ENCODE measurements at places on chromosomes 16 and 17.

DNA sequence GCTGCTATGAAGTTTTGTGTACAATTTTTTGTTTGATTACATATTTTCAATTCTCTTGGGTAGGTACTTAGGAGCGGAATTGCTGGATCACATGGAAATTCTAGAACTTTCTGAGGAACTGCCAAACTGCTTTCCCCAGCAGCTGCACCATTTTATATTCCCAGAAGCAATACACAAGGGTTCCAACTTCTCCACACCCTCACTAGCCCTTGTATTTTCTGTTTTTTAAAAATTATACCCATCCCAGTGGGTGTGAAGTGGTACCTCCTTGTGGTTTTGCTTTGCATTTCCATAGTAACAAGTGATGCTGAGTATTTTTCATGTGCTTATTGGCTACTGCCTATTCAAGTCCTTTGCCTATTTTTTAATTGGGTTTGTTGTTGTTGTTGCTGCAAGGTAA, 20.9 kb downstream of the NACA2 start:
- DNase-seq: no peak

DNA sequence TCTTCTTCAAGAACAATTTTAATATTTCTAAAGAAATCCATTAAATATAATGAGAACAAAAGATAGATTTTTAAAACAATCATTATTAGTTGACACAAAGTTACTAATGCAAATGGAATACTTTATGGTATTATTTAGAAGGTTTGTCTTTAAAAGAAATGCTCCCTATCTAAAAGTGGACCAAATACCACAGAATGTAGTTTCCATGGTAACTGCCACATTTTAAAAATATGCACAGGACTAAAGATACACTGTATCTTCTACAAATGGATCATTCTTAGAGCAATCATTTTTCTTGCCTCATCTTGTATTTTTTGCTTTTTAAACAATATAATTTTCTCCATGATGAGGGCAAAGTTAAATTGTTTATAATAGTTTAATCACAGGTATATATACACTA, 296.0 kb downstream of the CEP112 start:
- no peak for DNase-seq

GRCh38 chr16:48235058-48235555, 9.0 kb upstream of the LONP2 start:
- DNase-seq: no peak

DNA sequence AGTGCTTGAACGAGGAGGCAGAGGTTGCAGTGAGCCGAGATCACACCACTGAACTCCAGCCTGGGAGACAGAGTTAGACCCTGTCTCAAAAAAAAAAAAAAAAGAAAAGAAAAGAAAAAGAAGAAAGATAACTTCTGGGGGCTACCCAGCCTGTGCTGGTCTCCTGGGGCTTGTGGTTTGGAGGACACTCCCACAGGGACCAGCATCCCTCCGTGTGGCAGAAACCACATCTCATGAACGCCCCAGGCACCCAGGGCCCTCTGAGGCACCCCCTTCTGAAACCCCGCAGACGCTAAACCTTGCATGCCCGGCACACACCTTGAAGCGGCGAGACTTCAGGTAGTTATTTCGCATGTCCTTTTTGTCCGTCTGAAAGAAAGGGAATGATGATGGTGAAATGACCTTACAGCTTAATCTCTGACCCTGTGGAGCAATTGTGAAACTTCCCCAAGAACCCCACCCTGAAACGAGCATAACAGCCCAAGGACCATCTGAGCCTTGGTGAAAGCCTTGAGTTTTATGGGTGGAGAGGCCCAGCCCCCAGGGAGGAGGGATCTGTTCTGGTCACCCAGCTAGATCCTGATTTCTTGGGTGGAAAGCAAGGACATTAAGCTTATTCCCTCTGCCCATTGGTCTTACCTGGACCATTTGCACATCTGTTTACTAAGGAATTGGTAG, 55.0 kb downstream of the CNGB1 start:
- no peak for DNase-seq

- no peak for DNase-seq
Observed at GRCh38 chr16:58421529-58421928, 29.3 kb downstream of the GINS3 start.

- no peak for DNase-seq
Observed at GRCh38 chr16:23163921-23164320, 14.7 kb upstream of the USP31 start.

DNA sequence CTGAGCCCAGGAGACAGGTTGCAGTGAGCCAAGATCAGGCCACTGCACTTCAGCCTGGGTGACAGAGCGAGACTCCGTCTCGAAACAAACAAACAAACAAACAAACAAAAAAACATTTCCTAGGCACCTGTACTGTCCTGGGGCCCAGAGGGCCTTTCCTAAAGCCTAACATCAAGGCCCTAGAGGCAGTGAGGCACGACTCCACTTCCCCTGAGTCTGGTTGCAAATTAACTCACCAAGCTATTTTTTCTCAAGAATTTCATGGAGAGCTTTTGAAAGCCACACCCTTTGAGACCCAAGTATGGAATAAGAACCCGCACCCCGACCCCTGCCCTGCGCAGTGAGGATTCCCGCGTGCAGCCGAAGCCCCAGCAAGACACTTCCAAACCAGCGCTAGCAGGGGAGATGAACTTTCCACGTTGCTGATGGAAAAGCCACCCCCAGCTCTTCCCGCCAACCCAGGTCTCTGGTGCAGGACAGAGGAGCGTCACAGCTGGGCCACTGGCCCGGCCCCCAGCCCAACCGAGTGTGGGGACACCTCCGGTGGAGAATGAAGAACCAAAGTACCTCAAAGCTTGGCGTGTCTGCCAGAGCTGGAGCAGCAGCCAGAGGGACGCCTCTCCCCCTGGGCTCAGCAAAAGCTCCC, 1.2 kb downstream of the CHST5 start:
- DNase-seq: no peak
